GF-D8 (cell line): ENCODE measurements at places on chromosomes 11 and 22.
A peak's percentile ranks its signal among the peaks of the same experiment; 100 is the strongest.

- no peak for DNase-seq
Measured at GRCh38 chr22:19206287-19206686, 27.8 kb upstream of the SLC25A1 start.

GRCh38 chr11:68221406-68221805 is 8.3 kb upstream of the KMT5B start:
- no peak for DNase-seq

DNA sequence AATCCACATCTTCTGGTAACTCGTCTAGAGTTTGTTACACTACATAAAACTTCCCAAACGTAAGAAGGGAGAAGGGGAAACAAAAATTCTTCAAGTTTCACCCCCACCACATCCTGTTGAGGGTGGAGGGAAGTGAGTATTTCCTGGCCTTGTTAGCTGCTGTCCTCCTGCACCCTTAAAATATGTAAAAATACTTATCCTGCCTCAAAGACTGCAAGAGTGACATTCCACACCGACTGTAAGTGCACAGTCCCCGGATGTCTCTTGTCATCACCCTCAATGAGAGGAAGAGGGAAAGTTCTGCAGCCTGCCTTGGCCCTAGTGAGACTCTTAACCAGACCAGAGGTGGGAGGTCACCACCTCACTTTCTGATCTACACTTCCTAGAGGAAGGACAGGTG is 3.3 kb downstream of the TMEM121B start:
- DNase-seq = no peak

- no peak for DNase-seq
Measured at GRCh38 chr11:79637219-79637618, 196.4 kb upstream of the TENM4 start.

- DNase-seq = no peak
Measured at GRCh38 chr11:129803533-129803932, 12.1 kb upstream of the TMEM45B start.

DNA sequence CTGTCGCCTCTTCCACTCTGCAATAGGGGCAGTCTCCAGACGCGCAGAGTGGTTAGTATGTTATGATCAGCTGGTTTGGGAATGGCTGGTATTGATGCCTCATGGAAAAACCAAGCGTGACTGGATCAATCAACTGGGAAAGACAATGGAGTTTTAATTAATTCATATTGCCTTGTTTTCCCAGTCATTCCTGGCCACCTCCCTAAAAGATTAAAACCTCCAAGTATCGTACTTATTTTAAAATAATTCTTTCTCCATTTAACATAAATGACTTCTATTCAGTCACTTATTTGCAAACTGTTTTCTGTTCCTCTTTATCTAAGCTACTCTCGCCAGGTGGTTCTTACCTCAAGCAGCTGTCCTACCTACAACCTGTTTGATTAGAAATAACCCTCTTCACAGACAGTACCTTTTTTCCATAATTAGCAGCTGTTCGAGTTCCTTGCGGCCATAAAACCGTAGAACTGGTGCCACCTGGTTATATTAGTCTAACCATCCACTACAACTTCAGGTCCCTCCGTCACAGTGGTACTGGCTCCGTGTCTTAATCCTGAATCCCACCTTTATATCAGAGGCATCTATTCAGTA is 898 bp downstream of the ZNF215 start:
- DNase-seq = no peak

GRCh38 chr11:78857688-78858087 is 283.0 kb upstream of the NARS2 start:
- no peak for DNase-seq

DNA sequence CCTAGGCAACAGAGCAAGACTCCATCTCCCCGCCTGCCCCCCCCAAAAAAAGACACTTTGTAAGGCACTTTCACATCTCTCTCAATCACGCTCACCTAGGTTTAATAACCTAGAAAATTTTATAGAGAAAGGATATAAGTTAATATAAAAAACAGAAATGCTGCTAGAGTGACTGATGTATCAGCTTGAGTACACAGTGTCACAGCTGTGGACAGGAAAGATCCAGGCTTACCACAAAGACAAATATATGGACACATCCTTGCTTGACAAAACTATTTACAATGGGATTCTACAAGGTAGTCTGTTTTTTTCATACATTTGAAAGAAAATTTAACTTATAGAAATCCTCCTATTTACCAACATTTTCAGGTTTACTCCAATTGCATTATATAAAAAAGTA is 96.7 kb downstream of the ABTB2 start:
- no peak for DNase-seq

- no peak for DNase-seq
Measured at GRCh38 chr11:95082576-95083001, 7.1 kb upstream of the ENDOD1 start.

- peak; percentile 100 for DNase-seq
Measured at GRCh38 chr11:126318574-126319373, 14.9 kb downstream of the DCPS start.

- DNase-seq = no peak
Measured at GRCh38 chr11:68925611-68926010, 21.9 kb downstream of the IGHMBP2 start.

- DNase-seq = no peak
Measured at GRCh38 chr11:127966821-127967220, 620.5 kb downstream of the ETS1 start.

DNA sequence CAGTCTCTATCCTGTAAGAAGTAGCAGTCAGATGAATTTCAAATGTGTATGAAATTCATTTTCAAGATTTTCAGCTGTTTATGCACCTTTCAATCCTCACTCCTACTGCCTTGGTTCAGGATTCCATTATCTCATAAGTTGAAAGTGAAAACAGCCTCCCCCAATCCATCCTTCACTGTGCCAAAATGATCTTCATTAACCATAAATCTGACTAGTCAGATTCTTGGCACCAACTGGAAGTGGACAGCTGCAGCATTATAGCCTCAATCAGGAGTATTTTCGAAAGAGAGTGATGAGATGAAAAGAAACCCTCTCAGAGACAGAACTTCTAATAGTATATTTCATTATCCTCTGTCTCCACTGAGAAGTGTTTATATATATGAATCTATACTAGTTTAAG is 365.3 kb upstream of the PDGFD start:
- DNase-seq = no peak

DNA sequence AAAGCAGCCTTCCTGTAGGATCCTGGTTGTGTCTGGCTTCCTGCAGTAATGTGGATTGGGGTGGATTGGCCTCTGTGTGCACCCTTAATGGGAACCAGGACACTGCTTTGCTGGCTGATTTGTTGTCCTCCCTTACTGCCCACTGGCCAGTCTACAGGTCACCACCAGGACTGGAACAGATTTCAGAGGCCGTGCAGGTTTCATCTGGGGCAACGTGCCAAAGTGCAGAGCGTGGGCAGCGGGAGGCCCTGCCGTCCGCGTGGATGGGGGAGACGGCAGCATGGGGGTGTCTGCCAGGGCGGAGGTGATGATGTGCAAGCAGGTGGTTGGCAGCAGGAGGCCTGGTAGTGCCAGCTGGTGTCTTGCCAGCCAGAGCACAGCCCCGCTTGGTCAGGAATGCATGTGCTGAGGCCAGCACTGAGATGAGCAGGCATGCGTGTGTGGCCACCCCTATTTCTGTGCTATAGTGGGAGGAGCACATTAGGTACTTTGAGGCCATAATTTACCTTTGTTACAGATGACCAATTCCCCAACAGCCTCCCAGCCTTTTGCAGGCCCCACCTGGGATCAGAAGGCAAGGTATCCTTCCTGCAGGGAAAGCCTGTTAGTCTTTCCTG is 24.3 kb downstream of the BCR start:
- no peak for DNase-seq

GRCh38 chr11:30451626-30452025 is 128.7 kb downstream of the ARL14EP start:
- DNase-seq = no peak

GRCh38 chr11:131582021-131582525 is 211.7 kb downstream of the NTM start:
- no peak for DNase-seq

DNA sequence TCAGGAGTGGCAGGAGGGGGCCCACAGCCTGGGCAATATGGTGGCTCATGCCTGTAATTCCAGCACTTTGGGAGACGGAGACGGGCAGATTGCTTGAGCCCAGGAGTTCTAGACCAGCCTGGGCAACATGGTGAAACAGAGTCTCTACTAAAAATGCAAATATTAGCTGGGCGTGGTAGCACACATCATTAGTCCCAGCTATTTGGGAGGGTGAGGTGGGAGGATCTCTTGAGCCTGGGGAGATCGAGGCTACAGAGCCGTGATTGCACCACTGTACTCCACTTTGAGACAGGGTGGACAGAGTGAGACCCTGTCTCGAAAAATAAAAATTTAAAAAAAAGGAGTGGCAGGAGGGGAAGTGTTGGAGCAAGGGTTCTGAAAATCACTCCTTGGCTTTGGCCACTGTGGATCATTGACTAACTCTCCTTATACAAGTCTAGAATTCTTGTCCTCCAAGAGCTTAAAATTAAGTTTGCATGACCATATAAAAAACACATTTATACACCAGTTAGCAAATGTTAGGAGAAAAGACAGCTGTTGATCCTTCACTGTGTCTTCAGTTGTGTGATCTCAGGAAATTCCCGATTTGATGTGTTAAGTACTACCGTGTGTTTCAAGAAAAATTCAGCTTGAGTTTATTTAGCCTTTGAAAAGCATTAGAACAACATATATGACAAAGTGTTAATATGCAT is 2.3 kb upstream of the WEE1 start:
- no peak for DNase-seq

GRCh38 chr11:42034826-42035225 is 575.4 kb upstream of the LRRC4C start:
- DNase-seq = no peak

DNA sequence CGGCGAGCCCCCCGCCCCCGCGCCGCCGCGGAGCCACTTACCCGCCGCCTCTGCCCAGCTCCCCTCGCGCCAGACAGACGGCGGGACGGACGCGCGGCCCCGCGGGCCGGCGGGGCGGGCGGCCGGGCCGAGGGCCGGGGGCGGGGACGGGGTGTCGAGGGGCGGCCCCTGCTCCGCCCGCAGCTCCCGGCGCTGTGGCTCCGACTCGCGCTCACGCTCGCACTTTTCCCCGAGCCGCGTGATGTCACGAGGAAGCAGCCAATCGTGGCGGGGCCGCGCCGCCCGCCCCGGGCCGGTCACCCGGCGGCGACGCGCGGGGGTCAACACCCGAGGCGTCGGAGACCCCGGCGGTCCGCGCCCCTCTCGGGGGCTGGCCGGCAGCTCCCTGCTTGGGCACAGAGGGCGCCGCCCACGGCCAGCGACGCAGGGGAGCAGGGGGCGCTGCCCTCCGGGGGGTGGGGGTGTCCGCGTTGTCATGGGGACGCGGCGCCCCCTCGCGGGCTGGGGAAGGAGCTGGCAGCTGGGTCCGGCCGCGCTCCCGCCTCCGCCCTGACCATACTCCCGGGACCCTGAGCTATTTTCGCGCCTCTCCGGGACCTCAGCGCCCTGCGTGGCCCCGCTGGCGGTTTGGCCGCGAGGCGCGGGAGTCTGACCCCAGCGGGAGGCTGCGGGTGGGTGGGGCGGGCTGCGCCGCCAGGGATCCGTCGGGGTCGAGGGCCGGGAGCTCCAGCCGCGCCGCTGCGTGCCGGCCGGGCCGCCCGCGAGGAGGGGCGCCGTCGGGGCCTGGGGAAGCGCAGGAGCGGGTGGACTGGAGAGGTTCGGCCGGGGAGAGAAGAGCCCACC is at the start of gene CHRM4:
Gene CHRM4 (minus strand): TSS at position 199 of the 843 bp plus-strand sequence. CDS start 5,219 bp downstream, outside the sequence.
- DNase-seq = no peak

- DNase-seq = no peak
Measured at GRCh38 chr11:99370549-99371216, 349.9 kb downstream of the CNTN5 start.

DNA sequence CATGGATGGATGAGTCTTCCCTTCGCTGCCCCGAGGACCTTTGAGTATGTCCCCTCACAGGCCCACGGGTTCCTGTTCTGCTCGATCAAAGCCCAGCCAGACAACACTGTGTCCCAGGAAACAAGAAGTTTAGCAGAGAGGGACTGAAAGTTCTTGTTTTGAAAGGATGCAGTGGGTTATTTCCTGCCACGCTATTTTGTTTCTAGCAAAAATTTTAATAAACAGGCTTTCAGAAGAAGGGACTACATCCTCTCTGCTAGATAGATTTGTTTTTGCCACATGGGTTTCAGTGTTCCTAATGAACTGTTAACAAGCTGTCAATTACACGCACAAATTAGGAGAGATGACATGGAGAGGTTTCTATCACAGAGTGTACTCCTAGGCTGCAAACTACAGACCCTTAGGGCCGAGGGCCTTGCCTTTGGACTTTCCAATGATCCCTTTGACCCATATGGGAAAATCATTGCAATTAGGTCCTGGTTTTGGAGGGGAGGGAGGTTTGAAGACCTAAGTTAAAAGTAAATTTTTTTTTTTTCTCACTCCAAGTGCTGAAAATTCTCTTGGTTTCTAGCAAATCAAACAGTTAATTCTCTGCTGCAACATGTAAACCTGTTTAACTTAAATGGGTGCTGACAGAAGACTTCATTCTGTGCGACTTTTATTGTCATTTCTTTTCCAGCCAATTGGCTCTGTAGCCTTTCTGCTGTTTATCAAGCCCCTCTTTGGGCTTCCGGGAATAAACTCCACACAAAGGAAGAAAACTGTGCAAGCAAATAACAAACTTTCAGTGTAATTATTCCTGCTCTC is 81.4 kb downstream of the RCN1 start:
- DNase-seq = no peak

DNA sequence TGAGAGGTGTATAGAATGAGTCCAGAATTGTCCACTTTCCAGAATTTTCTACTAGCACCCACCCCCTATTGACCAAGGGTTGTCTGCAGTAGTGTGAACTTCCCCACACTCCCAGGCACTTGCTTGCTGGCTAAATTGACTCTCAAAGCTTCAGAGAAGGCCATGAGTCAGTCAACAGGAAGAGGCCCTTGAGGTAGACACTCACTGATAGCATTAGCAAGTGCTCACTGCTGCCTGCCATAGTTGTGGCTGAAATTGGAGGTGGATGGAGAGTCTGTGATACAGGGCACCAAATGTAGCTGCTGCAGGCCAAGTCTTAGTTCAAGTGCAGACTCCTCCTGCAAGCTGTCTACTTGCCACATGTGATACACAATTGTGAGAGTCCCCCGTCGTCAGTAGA is 156.8 kb downstream of the SPON1 start:
- DNase-seq = no peak

DNA sequence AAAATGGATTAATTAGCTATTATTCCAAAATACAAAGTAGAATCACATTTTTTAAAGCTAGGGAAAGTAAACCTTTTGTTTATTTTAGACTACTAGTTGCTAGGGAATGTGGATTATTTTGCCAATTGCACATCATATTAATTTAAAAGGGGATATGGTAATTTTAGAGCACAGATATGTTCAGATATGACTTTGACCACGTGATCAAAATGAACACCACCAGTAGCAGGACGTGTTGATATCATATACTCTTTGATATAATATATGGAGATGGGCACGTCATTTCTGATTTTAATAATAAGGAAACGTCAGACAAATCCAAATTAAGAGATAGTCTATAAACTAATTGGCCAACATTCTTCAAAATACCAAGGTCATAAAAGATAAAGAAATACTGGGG is 1188.3 kb upstream of the CNTN5 start:
- DNase-seq = no peak

DNA sequence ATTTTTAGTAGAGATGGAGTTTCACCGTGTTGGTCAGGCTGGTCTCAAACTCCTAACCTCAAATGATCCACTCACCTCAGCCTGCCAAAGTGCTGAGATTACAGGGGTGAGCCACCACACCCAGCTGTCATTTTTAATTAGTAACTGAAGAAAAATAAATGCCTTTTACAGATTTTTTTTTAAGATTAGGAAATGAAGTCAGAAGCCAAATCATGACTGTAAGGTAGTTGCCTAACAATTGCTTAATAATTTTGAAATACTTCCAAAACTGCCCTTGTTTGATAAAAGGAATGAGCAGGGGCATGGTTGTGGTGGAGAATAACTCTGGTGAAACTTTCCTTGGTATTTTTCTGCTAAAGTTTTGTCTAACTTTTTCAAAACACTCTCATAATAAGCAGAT is 98.9 kb upstream of the SLC5A12 start:
- no peak for DNase-seq
